ENCODE measurements at places on chromosomes 16 and 17. TPM values are rescaled to one million over a fixed set of nuclear protein-coding genes. Genes with fewer than 3 reads are reported as not detected.

Gene CMTR2
- 9.4 TPM for polyA plus RNA-seq

Gene CNGB1
- polyA plus RNA-seq = not detected

Gene HBA2
- polyA plus RNA-seq = not detected

Gene TMEM100
- 9.3 TPM for polyA plus RNA-seq

Gene ESRP2
- polyA plus RNA-seq = 45.6 TPM

Gene MYADML2
- 0.06 TPM for polyA plus RNA-seq

Gene ENGASE
- 46.2 TPM for polyA plus RNA-seq

Gene CHAD
- polyA plus RNA-seq = 1.8 TPM

Gene LASP1
- 141 TPM for polyA plus RNA-seq

Gene KRTAP9-2
- not detected for polyA plus RNA-seq

Gene KRTAP1-1
- polyA plus RNA-seq = not detected

Gene MT1A
- polyA plus RNA-seq = 2.7 TPM

Gene TENT4B
- 7.7 TPM for polyA plus RNA-seq

Gene OR1A1
- polyA plus RNA-seq = not detected

Gene MAPT
- not detected for polyA plus RNA-seq

Data from hepatocyte (in vitro differentiated cells).